Inflammatory macrophage treated with lipopolysaccharide for 4 hours (primary cell): ENCODE measurements at places on chromosomes 3 and 15.
A peak's percentile ranks its signal among the peaks of the same experiment; 100 is the strongest.

GRCh38 chr3:151866711-151867410 lies 6.6 kb upstream of the SUCNR1 start:
- no peak for DNase-seq

GRCh38 chr3:101719604-101720185 lies 4.7 kb upstream of the CEP97 start:
- peak; percentile 65 for DNase-seq

DNA sequence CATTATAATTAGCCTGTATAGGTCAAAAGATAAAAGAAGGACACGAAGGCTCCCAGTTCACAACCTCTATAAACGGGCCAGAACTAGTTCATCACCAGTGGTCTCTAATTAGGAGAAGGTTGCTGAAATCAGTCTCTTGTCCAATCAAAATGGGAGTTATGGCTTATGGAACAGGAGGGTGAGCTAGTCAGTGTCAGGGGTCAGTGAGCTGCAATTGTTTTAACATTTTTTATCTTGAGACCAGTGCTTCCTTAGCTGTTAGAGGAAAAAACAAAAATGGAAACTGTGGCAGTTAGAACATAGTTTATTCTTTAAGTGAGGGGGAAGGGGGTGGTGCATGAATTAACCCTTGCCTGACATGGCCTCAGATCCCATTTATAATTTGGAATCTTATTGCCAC lies 141.7 kb downstream of the KCNMB2 start:
- no peak for DNase-seq

DNA sequence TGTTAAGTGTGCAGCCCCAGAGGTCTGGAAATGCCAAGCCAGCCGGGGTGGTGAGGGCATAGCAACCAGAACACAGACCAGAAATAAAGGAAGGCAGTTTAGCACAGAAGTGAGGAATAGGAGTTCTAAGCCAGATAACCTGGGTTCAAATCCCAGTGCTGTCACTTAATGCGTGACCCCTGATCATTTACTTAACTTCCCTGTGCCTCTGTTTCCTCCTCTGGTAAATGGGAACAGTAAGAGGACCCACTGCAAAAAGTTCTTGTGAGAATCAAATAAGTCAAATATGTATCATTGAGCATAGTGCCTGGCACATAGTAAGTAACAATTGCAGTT lies 125.2 kb upstream of the ARHGEF3 start:
- no peak for DNase-seq

- DNase-seq = peak; percentile 50
Observed at GRCh38 chr3:174620138-174620537, 239.0 kb upstream of the NAALADL2 start.

GRCh38 chr15:45346381-45346780 lies 32.0 kb downstream of the GATM start:
- no peak for DNase-seq

DNA sequence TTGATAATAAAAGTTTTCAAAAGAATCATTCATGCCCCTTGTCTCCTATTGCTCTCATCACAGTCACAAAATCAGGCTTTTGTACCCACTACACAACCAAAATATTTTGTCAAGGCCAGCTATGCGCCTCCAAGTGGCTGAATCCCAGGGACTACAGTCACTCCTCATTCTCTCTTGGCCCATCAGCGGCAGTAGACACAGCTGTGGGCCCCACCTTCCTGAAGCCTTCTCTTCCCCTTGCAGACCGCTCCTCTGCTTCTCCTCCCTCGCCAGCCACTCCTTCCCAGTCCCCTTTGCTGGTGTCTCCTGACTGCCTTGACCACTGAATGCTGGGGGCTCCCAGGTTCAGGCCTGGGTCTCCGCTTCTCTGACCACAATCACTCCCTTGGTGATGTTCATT lies 52.1 kb downstream of the LSM3 start:
- DNase-seq = no peak

DNA sequence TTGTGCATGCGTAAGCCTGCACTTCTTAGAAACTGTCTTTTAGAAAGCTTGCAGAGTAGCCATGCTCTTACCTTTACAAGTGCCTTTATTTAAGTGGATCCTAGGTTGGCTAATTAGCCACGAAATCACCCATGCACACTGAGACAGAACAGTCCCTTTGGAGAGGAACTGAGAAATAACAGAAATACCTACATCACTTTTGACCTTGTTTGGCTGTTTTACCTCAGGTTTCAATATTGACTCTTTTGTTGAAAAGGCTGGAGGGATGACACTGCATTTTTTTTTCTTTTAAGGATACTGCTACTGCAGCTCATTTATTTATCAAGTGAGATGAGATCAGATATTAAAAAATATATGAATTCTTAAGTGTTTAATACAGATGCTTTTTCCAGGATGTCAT lies 155.6 kb upstream of the GOLIM4 start:
- no peak for DNase-seq

DNA sequence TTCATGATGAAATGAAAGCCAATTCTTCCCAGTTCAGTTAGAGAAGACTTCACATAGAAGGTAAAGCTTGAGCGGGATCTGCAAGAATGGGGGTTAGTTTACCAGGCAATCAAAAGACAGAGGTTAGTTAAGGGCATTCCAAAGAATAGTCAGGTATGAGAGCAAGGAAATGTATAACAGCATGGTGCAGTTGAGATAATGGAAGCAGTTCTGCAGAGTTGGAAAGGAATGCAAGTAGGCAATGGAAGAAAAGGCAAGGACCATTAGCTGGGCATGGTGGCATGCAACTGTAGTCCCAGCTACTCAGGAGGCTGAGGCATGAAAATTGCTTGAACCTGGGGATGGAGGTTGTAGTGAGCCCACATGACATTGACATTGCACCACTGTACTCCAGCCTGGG lies 55.0 kb downstream of the LSAMP start:
- no peak for DNase-seq

- DNase-seq = no peak
Observed at GRCh38 chr3:87765256-87765655, 293.5 kb downstream of the CGGBP1 start.

DNA sequence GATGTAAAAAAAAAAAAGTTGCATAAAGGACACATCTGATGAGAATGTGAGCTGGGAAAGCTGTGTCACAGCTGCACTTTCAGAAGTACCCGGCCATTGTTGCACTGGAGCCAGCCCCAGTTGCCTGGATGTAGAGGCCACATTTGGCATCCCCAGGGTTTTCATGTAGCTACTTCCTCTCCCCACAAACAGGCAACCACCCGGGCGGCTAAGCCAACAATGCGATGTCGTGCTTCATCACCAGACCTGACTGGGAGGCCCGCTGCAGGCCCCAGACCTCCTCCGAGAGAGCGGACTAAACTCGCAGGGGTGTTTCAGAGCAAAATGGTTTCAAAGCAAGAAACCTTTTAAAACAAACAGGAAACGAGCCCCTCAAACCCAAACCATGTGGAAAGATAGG lies 142.3 kb downstream of the TMCO5A start:
- DNase-seq = no peak

DNA sequence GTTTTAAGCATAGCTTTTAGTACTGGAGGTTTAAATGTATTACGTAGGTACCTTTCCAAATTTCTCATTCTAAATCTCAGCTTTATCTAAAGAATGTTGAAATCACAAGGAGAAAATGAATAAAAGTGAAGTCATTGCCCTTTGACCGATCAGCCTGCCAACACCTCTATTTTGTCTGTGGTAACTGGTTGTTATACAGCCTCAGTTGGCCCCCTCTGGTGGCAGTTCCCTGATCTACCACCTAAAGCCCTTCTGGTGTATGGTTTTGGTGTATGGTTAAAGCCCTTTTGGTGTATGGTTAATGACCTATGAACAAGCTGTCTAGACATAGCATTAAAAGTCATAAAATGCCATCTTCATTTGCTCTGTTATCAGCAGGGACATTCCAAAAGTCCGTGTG lies 378.2 kb upstream of the AZI2 start:
- DNase-seq = no peak

DNA sequence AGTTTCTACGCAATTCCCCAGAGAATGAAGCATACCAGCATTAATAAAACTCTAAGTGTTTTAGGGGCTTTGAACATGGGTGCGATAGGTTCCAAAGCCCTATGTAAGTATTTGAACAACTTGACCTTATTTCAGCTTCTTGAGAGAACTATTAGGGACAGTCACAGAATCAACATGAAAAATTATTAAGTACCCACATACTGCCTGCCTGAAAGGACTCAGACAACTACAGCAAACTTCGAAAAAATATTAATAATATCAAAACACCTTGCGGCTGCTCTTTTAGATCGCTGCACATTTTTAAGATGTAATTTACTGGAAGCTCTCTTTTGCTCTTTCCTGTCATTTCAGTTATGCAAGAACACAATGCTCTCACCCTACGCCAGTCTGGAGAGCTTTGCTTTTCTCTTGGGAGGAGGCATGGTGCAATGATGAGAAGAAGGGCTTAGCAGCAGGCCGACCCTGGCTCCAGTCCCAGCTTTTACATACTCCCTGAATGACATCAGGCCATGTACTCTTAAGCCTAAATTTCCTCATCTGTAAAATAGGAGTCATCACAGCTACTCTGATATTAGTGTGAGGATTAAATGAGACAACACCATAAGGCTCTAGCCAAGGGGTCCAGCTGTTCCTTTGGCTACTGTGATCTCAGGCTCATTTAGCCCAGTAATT lies 640.7 kb downstream of the FHIT start:
- DNase-seq = no peak

- DNase-seq = no peak
Observed at GRCh38 chr3:157087373-157087772, 72.6 kb downstream of the CCNL1 start.

GRCh38 chr15:48433226-48433886 lies 102.1 kb downstream of the DUT start:
- DNase-seq = no peak

DNA sequence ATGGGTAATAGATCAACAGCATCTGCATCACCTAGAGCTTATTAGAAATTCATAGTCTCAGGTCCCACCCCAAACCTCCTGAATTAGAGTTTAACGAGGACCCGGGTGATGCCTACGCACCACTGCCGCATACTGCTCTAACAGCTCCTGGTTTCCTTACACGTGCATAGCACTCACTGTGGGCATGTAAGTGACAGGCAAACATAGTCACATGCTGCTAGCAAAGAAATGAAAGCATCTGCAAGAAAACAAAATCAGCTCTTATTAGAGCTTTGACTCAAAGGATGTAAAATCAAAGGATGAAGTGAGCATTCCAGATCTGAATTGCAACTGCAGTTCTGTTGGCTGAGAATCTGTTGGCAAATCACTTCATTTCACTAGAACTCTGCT lies 19.1 kb upstream of the RIOX2 start:
- no peak for DNase-seq

GRCh38 chr3:166864473-166865467 lies 515.3 kb downstream of the ZBBX start:
- DNase-seq = no peak

DNA sequence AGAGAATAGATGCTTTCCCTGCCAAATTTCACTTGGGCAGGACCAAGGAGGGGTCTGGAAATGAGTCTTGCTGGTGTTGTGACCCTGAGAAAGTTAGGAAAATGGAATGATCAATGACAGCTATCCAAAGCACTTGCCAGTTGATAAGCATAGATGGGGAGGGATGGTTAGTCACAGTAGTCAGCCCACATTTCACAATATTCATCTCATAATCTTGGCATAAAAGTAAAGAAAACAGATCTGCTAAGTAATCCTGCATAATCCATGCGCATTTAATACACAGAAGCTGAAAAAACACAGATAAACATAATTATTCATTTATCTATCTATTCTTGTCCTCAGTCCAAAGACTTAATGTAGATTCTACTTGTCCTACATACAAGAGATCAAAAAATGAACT lies 184.1 kb downstream of the ZIC4 start:
- DNase-seq = no peak

- DNase-seq = no peak
Observed at GRCh38 chr3:186432189-186432588, 70.2 kb upstream of the DGKG start.

DNA sequence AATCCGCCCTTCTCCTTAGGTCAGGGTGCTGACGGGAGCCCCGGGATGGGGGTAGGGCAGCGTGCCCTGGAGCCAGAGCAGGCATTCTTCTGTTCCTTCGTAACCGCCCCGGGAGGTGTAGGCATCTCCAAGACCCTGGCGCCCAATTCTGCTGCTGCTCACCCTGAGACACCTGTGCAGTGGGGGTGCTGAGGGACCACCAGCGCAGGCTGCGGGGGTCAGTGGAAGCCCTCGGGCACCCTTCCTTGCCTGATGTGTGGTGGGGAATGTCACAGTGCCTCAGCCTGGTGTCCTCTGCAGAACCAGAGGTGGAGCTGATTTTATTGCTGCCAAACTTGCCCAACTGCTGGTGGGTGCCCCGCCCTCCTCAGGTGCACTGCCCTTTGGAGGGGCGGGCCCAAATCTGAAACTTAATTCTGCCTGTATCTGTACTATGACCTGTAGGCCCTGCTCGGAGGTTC lies 7.3 kb downstream of the CSK start:
- no peak for DNase-seq

DNA sequence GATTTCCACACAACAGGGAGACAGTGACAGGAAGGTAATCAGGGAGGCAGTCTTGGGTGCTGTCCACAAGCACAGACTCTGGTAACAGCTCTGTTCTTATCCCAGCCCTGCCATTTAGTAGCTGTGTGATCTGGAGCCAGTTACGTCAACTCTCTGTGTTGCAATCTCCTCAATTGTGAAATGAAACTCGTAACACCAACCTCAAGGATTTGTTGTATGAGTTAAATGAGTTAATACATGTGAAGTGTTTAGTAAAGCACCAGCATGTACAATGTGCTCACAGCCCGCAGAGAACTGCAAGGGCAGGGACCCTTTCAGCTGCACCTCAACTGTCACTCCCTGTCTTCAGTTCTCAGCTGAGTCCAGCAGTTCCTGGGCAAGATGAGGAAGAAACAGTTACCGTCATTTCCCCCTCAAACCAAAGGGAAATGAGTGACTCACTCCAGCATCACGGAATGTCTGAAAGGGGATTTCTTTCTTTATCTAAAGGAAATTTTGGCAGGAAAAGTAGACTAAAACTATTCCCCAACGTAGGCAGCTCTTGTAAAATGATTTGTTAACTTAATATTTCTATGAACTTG lies 39.9 kb upstream of the MB21D2 start:
- DNase-seq = peak; percentile 95

GRCh38 chr15:81223346-81223971 lies 26.8 kb downstream of the IL16 start:
- DNase-seq = no peak

DNA sequence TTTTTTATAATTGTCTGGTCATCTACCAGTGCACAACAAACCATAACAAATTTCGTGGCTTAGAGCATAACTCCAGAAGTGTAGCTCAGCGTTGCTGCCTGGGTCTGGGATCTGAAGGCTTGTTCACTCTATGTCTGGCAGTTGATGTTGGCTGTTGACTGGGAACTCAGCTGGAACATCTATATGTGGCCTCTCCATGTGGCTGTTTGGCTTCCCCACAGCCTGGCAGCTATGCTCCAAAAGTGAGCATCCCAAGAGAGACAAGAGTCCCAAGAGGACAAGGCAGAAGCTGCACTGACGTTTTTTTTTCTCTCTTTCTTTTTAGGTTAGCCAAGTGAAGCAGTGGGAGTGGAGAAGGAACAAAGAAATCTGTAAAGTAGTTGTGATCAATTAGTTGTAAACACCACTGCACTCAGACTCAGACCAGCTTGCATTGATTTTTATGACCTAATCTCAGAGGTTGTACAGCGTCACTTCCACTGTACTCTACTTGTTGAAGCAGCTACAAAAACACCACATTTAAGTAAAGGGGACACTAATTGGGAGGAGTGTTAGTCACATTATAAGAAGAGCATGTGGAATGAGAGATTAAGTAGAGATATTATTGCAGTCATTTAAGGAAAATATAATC lies 2.5 kb upstream of the GPR176 start:
- DNase-seq = no peak
